ENCODE measurements at places on chromosomes 6 and 20. TPM values are rescaled to one million over a fixed set of nuclear protein-coding genes. Genes with fewer than 3 reads are reported as not detected.
A peak's percentile ranks its signal among the peaks of the same experiment; 100 is the strongest.

LY6G5B gene
- 19.6 TPM for total RNA-seq

- DNase-seq: no peak
Measured at GRCh38 chr6:116982401-116982800, 105.4 kb downstream of the RFX6 start.

DNA sequence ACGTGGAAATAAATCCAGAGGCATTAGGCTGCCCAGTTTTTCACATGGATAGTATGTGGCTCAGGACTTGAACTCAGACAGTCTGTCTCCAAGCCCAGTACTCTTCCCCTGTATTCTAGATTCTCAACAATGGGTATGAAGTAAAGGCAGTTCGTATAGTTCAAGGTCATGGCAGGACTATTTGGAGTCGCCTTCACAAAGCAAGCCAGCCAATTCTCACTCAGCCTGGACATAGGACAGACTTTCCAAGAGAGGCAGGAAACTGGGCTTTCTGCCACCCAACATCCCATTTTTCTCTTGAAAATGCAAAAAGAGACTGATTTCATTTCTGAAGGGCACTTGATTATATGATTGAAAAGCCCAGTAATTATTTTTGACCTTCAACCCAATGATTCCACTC, 111.0 kb downstream of the EDN1 start:
- no peak for DNase-seq

DNA sequence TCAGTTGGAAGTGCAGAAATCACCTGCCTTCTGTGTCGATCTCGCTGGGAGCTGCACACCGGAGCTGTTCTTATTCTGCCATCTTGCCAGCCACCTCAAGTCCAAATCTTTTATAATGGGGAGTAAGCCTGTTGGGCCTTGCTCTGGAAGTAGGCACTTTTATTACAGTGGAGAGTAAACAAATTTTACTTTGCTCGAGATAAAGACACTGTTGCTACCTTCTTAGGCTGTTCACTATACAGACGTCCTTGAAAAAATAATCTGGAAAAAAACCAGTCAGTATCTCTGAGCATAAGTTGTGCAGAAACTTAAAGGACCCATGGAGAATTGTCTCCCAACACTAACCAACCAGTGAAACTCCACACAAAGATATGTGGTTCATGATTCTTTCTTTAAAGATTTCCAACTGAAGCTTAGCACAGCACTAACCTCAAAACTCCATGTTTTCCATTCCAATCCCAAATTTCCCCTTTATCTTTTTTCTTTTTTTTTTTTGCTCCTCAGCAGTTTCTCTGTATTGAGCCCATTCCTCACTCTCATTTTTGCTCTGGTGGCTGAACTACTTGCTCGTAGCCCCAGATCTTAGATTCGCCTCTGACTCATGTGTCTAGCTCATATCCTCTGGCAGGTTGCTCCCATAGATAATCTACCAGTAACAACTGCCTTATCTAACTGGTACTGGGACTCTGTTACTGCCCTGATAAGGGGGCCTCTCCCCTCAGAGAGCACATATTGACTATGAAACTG, 34.3 kb upstream of the COL9A1 start:
- no peak for DNase-seq

DNA sequence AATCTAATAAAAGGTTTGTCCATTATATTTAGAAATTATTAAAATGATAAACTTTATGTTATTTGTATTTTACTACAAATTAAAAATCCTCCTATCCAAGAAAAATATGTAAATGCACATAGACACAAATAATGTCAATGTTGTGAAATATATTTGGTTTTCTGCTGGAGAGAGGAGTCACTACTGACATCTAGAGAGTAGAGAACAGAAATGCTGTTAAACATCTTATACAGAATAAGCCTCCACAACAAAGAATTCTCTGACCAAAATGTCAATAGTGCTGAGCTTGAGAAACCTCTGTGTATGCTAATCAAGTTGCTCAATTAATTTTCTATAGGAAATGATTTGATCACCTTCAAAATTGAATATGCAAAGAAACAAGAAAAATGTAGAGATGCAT, 12.4 kb downstream of the HTR1B start:
- DNase-seq: no peak

CCN2 gene
- total RNA-seq: 1,507 TPM

GRCh38 chr6:9521152-9521530, 893.7 kb downstream of the TFAP2A start:
- DNase-seq: no peak

GRCh38 chr6:147127587-147127986, 76.6 kb upstream of the STXBP5 start:
- no peak for DNase-seq

LHFPL5 gene
- total RNA-seq: not detected

- peak; percentile 94 for DNase-seq
Measured at GRCh38 chr6:150667977-150668716, 68.5 kb downstream of the PLEKHG1 start.

DNA sequence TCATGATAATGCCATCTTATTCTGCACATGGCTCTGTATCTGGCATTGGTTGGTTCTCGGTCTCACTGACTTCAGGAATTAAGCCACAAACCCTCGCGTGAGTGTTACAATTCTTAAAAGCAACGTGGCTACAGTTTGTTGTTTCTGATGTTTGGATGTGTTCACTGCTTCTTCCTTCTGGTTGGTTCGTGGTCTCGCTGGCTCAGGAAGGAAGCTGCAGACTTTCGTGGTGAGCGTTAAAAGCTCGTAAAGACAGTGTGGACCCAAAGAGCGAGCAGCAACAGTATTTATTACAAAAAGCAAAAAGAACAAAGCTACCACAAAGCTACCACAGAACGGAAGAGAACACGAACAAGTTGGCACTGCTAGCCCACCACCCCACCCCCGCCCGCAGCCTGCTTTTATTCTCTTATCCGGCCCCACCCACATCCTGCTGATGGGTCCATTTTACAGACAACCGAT, 51.1 kb downstream of the MYLIP start:
- no peak for DNase-seq

- no peak for DNase-seq
Measured at GRCh38 chr20:43857932-43858331, 56.7 kb upstream of the TOX2 start.

- peak; percentile 66 for DNase-seq
Measured at GRCh38 chr6:106692112-106692818, 62.9 kb downstream of the QRSL1 start.

CENPW gene
- 5.6 TPM for total RNA-seq

DNA sequence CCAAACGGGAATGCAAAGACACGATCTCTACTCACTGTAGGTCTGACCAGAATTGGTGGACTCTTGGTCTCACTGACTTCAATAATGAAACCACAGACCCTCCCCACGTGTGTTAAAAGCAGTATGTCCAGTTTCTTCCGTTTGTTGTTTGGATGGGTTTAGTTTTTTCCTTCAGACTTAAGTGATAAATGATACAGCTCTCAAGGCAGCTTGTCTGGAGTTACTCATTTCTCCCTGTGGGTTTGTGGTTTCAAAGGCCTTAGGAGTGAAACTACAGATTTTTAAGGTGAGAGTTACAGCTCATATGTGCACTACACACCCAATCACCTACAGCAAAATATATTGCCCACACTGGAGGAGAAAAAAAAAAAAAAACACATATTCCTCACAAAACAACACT, 86.7 kb upstream of the STMND1 start:
- no peak for DNase-seq

DNA sequence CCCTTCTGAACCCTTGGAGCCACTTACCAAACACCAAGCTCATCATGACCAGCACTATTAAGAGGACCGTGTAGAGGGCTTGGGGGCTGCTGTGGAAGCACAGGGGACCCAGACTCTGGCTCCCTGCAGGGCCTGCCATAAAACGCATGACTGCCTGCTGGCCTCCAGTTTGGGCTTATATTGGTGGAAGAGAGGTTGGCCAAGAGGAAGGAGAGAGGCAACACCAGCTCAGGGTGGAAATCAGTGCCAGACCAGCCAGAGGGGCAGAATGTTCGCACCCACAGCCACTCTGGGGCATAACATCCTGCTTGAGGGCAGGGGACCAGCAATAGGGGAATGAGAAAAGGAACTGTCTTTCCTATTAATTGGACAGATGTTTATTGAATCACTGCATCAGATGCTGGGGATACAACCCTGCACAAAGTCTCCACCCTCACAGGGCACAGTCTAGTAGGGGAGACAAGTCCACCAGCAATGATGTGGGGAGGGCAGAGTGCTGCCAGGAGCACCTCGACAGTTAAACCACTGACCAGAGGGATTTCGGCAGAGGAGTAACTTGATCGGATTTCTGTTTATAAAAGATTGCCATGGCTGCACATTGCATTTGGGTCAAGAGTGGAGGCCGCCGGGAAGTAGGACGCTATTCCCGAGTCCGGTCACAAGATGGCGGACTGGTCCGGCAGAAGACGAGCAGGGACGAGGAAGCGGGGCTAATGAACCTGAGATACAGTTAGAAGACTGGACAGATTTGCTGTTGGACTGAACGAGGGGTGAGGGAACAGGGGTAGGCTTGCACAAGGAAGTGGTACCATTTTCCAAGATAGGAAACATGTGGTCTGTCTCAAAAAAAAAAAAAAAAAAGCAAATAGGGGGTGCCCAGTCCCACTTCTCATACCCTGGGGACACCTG, at the start of gene LY6G5C:
LY6G5C (minus strand) TSS at position 842 of the 909 bp plus-strand sequence; CDS start at position 148, 694 bp downstream.
- peak; percentile 93 for DNase-seq

IP6K3 gene
- total RNA-seq: not detected

DNA sequence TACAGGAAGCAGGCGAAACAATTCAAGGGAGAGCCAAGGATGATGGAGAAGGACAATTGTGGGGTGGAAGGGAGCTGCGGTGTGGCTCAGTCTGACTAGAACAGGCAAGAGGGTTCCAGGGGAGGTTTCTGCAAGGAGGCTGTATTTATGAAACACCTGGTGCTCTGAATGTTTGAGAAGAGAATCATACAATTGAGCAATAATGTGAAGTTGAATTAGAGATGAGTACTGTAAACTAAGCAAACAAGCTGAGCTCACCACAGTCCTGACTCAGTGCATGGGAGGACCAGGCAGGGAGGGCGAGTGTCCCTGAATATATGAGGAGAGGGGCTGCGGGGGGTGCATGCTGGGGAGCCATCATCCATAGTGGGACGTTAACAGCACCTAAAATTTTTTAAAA, 279.7 kb downstream of the KIF16B start:
- DNase-seq: no peak

- DNase-seq: peak; percentile 44
Measured at GRCh38 chr20:44615876-44616603, 33.7 kb downstream of the PKIG start.

TAGAP gene
- total RNA-seq: 5.8 TPM

TMEM170B gene
- 7.3 TPM for total RNA-seq

MUC22 gene
- not detected for total RNA-seq

PI16 gene
- total RNA-seq: 38.7 TPM

DNA sequence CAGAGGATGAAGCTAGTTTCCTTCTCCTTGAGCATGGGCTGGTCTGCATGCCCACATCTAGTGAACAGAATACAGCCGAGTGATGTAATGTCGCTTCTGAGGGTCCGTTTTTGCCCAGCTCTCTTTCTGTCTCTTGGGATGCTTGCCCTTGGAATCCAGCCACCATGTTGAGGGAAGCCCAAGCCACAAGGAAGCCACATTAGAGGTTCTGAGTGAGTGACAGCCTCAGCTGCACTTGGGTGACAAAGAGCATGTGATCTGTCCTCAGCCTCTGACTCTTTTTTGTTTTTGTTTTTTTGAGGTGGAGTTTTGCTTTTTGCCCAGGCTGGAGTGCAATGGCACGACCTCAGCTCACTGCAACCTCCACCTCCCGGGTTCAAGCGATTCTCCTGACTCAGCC, 100.6 kb upstream of the SALL4 start:
- DNase-seq: no peak
